ENCODE measurements at places on chromosomes 2 and 18. TPM values are rescaled to one million over a fixed set of nuclear protein-coding genes. Genes with fewer than 3 reads are reported as not detected.

DNAH6 gene
- total RNA-seq, result 0.36 TPM

VWA3B gene
- not detected for total RNA-seq

DOK1 gene
- total RNA-seq, result 21.4 TPM

SERPINB12 gene
- not detected for total RNA-seq

AGXT gene
- total RNA-seq, result not detected

DNA sequence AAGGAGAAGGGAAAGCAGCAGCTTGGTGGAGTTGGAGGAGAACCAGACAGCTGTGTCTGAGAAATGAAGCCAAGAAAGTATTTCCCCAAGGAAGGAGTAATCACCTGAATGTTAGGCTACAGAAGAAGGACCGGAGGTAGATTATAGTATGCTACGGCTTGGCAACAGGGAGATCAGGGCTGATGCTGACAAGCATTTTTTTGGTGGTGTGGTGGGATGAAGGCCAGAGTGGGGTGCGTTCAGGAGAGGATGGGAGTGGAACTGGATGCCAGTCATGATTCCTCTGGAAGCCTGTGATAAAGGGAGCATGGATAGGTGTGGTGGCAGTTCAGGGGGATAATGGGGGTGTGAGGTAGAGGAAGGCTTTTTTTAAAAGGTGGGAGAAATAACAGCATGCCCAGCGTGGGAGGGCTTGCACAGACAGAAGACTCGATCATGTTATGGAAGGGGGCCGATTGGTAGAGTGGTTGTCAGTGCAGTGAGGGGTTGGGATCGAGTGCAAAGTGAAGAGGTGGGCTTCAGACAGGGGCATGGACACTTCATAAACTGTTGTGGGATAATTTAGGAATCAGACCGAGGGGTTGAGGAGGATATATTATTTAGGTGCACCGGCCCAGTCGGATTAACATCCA is 5.6 kb downstream of the CEP192 start:
- H3K4me1 ChIP-seq, result peaks cover 16% of the 10 kb centered on the region
- H3K4me3 ChIP-seq, result no peak overlapping the region
- H3K36me3 ChIP-seq, result no peaks in the 10 kb centered on the region
- H3K27me3 ChIP-seq, result no peaks in the 10 kb centered on the region

GRCh38 chr2:217563565-217563964 is 439.2 kb downstream of the TNS1 start:
- no peak overlapping the region for H3K4me3 ChIP-seq
- H3K27ac ChIP-seq, result peak overlapping the region; percentile 49
- no peaks in the 10 kb centered on the region for H3K27me3 ChIP-seq
- H3K36me3 ChIP-seq, result no peaks in the 10 kb centered on the region

DNA sequence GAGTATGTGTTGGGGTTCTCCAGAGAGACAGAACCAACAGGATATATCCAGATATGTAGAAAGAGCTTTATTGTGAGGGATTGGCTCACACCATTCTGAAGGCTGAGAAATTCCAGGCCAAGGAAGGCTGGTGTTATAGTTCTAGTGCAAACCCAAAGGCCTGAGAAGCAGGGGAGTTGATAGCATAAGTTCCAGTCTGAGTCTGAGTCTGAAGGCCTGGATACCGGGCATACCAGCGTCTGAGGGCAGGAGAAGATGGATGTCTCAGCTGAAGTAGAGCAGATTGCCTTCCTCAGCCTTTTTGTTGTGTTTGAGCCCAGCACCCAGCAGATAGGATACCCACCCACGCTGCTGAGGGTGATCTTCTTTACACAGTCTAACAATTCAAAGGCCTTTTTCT is 211.7 kb upstream of the RASGRP3 start:
- H3K4me1 ChIP-seq, result peaks cover 12% of the 10 kb centered on the region
- peaks cover 18% of the 10 kb centered on the region for H3K36me3 ChIP-seq
- H3K27ac ChIP-seq, result peak overlapping the region; percentile 48
- no peaks in the 10 kb centered on the region for H3K27me3 ChIP-seq

GRCh38 chr18:80204142-80204541 is 43.2 kb downstream of the PARD6G start:
- H3K36me3 ChIP-seq, result no peaks in the 10 kb centered on the region
- no peak overlapping the region for H3K27ac ChIP-seq
- H3K27me3 ChIP-seq, result no peaks in the 10 kb centered on the region
- DNase-seq, result no peak
- H3K4me1 ChIP-seq, result peaks cover 12% of the 10 kb centered on the region
- H3K4me3 ChIP-seq, result no peak overlapping the region

DNA sequence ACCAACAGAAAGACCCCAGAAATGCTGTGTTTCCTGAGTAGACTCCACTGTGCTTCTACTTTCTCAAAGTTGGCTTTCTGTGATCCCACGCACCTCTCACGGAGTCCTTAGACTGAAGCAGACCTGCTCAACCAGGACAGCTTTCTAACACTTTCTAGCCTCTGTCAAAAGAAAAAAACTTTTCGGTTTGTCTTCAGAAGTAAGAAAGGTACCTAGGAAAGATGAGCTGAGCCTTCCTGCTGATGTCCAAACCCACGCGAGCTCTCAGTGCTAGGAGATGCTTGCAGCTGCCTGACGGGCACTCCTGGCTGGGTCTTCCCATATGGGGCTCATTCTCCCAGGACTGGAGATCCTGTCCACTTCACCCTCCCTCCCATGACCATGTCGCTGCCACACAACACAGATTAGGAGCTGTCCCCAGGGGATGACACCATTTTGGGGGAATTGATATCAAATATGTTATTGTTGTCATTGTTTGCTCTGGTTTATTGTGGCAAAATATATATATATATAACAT is 49.2 kb upstream of the DAPL1 start:
- no peak for DNase-seq
- no peak overlapping the region for H3K27ac ChIP-seq
- no peaks in the 10 kb centered on the region for H3K36me3 ChIP-seq
- H3K4me1 ChIP-seq, result no peaks in the 10 kb centered on the region
- no peaks in the 10 kb centered on the region for H3K27me3 ChIP-seq

DNA sequence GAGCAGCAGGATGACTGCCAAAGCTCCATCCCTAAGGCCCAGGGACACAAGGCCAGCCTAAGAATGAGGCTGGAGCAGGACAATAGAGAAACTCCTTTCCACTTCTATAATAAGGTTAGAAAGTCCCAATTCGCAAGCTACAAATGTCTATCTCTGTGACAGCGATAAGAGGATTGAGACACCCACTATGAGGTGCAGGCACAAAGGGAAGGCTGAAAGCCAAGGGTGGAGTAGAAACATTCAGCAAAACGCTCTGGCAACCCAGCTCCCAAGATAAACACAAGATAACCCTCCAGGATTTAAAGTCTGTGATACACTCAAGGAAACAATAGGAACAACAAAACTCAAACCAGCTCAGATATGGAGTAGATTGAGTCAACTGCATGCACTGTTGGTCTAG is 418.0 kb upstream of the UBE2E3 start:
- H3K4me1 ChIP-seq, result no peaks in the 10 kb centered on the region
- H3K27me3 ChIP-seq, result no peaks in the 10 kb centered on the region
- no peaks in the 10 kb centered on the region for H3K36me3 ChIP-seq
- no peak overlapping the region for H3K4me3 ChIP-seq

DNA sequence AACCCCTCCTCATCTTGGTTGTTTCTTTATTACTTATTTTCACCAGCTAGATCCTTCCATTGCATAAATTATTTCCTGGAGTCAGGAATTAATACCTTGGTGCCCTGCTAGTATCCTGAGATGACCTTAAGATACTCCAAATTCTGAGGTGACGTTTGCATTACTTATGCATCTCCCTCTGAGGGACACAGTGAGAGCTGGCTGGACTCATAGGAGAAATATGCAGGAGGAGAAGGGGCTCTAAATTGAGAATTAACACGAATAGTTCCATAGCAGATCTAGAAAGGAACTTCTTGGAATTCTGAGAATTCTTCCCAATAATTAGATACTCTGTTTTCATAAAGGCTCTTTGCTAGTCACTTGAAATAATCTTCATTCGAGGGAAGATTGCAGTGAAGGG is 310.6 kb upstream of the ZEB2 start:
- H3K27ac ChIP-seq, result no peak overlapping the region
- H3K36me3 ChIP-seq, result no peaks in the 10 kb centered on the region
- H3K4me3 ChIP-seq, result no peak overlapping the region
- H3K27me3 ChIP-seq, result no peaks in the 10 kb centered on the region
- peaks cover 11% of the 10 kb centered on the region for H3K4me1 ChIP-seq
- DNase-seq, result no peak
